ENCODE measurements at places on chromosomes 1 and 21.

DNA sequence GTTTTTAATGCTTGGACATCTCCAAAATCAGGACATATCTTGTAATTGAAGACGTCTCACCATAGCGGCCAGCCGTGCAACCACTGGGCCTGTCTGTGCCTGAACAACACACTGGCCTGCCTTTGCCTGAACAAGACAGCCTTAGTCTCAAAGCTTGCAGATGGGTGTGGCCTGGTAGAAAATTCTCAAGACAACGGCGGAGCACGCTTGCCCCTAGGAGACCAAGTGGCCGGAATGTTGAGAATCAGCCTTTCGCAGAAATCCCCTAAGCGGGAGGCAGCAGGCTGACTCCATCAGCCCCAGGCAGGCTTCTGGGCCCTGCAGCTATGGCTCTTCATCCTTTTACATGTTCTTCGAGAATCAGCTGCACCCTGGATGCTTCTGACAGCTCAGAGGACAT is 98.0 kb upstream of the C1orf174 start:
- DNase-seq: no peak

DNA sequence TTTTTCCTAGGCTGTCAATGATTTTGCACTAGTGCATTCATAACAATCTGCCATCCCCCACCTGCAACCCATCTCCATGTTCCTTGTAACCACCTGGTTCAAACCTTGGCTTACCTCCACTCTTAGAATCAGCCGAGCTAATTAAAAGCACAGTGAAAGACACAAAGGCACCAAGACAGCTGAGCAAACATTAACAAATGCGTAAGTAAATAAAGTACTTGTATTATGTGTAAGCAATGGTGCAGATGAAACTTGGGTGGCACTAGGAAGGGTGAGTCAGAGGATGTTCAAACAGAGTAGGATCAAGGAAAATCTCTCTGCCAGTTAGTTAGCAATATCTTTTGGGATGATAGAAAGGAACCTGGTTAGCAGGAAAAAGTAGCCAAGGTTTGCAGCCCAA is 5.1 kb upstream of the FOXJ3 start:
- peak; percentile 100 for DNase-seq

GRCh38 chr1:218451415-218451814 is 106.3 kb downstream of the TGFB2 start:
- DNase-seq: no peak

- no peak for DNase-seq
Observed at GRCh38 chr1:40694353-40694874, 2.9 kb downstream of the NFYC start.

GRCh38 chr1:161473348-161473747 is 31.9 kb upstream of the FCGR2A start:
- no peak for DNase-seq

GRCh38 chr21:31397939-31398338 is 53.9 kb upstream of the TIAM1 start:
- DNase-seq: no peak

- DNase-seq: peak; percentile 77
Observed at GRCh38 chr1:225871359-225872074, 10.7 kb downstream of the TMEM63A start.

GRCh38 chr1:168360151-168361021 is 79.7 kb downstream of the TBX19 start:
- DNase-seq: no peak

DNA sequence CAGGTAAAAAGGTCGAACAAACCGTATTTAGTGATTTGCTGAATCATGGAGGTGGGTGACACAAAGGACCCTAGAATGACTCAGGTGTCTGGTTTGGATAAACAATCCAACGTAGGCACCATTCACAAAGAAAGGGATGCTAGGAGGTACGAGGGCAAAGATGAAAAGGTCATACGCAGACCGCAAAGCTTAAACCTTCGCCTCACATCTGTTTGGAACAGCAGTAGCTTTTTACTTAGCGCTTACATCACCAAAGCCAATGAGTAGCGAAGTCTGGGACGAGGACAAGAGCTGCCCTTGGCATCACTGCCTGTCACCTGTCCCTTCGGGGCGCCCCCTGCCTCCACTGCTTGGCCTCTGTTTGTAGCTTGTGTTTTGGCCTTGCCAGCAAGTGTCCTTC is 350.2 kb downstream of the SMYD3 start:
- DNase-seq: no peak

DNA sequence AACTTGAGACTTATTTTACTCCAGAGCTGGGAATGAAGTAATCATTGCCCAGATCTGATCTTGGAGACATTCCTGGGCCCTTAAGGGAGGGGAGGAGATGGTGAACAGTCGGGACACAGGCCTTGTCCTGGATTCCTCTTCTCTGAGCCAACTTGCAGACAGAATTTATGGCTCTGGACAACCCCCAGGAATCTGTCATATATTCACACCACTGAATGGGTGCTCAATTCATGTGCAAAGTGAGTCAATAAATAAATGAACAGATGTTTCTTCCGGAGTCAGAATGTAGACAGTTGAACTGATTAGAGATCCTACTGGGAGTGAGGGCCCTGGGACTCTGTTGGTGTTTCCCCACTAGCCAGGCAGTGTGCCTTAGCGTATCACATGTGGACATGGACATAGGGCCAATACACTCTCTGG is 2.6 kb downstream of the TUFT1 start:
- DNase-seq: no peak

DNA sequence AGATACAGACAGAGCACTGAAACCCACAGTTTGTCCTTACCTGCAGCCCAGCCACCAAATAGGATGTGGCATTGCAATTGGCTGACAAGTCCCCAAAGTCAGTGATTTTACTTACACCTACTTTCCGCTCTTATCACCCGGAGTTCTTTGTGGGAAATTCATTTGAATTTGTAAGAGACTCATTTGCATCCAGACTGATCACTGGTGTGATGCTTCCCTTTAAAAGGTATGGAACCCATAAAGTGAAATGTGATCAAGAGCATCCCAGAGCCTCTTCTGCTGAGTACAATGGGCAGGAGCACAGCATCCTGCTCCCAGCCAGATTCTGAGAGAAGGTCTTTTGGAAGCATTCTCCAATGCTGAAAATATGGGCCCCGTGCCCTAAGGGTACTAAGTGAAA is 161.4 kb downstream of the DAB1 start:
- no peak for DNase-seq

DNA sequence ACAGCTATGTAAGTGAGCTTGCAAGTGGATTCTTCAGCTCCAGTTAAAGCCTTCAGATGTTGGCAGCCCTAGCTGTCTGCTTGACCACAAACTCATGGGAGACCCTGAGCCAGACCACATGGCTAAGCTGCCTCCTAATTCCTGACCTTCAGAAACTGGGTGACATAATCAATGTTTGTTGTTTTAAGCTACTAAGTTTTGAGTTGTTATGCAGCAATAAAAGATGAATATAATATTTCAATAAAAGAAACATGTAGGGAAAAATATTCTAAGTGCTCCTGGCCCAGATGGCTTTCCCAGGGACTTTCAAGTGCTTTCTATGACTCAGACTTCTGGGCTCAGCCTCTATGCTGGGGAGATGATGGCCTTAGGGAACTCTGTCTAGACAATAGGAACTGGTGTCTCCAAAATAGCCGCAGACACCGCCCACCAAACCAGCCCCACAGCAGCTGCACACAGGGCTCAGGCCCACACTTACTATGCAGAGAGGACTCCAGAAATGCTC is 20.3 kb upstream of the AZIN2 start:
- DNase-seq: no peak

- no peak for DNase-seq
Observed at GRCh38 chr1:202143768-202144401, 652 bp downstream of the ARL8A start.

GRCh38 chr1:179809506-179810366 is 66.6 kb downstream of the FAM163A start:
- peak; percentile 24 for DNase-seq

DNA sequence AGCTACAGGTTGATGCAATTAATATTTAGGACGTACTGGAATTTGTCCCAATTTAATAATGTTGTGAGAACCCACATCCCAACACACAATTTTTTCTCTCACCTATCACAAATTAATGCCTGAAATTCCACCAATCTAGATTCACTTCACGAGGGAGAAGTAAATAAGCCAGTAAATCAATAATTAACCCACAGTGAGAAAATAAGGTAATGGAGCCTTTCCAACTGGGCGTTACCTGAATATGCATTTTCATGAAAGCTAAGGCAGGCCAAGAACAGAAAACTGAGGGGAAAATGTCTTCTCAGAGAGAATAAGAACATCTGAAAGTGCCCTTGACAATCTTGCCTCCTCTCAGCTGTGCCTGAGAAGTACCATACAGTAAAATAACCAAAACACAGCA is 240.8 kb upstream of the NR5A2 start:
- DNase-seq: no peak

DNA sequence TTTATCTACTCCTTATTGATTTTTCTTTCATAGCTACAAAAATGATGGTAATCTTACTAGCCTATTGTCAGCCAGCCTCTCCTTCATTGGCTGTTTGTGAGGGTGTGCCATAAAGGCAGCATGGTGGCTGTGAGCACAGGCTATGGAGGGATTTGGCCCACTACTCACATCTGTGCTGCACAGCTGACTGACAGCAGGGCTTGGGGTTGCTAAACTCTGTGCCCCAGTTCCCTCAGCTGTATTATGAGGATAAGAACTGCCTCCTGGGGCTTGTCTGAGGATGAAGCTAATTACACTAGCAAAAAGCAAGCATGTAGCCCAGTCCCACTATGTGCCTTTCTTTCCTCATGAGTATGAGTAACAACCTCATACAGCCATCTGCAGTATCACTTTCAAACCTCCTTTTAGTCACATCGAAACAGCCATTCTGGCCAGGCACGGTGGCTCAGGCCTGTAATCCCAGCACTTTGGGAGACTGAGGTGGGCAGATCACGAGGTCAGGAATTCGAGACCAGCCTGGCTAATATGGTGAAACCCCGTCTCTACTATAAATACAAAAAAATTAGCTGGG is 66.2 kb downstream of the COQ8A start:
- DNase-seq: no peak

DNA sequence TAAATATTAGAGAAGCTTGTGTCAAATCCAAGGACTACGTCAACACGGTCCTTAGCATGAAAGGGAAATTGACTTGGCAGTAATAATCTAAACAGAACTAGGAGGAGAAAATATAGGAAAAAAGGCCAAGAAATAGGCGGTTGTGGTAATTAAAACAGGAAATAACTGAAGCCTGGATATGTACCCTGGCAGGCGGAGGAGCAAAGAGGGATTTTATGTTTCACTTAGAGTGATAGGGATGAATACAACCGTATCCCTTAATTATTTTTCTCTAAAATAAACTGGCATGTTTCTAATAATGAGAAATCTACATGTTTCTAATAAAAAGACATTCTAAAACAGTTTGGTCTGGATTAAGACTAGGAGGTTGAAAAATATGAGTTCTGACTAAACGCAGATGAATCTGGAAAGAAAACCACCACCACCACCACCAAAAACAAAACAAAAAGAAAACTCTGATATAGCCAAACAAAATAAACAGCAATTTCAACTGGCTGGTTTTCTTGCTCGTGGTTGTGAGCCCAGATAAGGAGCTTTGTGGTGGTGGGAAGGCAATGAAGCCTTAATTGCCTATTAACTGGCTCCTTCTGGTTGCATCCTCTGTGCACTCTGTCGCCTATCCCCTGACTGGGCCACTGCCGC is 334.2 kb upstream of the SNX7 start:
- no peak for DNase-seq

DNA sequence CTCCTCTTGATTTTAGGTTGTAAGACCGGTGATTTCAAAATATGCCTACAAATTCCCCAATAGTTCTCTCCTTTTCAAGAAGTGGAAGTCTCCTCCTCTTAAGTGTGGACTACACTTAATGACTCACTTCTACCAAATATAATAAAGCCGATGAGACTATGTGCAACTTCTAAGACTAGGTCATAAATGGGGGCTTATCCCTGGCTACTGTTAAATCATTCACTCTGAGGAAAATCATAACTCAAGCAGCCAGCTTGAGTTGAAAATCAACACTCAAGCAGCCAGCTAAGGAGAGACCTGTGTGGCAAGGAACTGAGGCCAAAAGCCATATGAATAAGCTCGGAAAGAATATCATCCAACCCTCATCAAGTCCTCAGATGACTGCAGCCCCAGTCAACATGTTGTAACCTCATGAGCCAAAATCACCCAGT is 49.6 kb upstream of the PSMG1 start:
- no peak for DNase-seq

- no peak for DNase-seq
Observed at GRCh38 chr21:37587635-37588177, 221.1 kb downstream of the DYRK1A start.

DNA sequence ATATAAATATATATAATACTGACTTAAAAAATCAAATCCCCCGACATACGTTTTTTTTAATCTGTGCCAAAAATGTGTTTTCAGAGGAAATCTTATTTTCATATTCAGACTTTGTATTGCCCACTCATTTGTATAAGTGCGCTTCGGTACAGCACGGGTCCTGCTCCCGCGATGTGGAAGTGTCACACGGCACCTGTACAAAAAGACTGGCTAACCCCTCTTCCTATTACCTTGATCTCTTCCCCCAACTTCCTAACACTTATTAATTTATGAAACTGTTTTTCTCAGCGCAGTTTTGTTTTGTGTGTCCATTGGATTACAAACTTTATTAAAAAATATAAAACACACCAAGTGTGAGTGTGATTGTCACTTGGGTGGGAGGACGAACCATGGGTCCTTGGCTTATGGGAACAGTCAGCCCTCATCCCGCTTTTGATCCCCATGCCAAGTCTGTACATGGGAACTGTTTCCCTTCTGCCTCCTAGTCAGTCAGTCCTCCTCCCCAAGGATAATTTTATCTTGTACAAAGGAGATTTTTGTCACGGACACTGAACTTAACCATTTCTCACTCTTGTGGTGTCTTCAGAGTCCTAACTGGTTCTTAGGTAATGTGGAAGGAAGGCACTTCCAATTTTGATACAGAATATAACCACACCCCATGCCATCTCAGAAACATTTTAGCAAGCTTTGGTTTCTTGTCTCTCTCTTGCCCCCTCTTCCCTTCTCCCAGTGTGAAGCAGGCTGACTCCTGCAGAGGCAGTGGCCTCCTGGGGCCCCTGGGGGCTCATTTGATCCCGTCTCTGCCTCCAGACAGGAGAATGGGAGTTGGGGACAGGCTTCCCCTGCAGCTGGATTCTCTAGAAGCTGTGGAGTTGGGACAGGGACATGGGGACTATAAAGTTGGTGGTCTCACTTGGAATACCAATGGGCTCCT is 35.5 kb downstream of the ZBTB17 start:
- DNase-seq: no peak

DNA sequence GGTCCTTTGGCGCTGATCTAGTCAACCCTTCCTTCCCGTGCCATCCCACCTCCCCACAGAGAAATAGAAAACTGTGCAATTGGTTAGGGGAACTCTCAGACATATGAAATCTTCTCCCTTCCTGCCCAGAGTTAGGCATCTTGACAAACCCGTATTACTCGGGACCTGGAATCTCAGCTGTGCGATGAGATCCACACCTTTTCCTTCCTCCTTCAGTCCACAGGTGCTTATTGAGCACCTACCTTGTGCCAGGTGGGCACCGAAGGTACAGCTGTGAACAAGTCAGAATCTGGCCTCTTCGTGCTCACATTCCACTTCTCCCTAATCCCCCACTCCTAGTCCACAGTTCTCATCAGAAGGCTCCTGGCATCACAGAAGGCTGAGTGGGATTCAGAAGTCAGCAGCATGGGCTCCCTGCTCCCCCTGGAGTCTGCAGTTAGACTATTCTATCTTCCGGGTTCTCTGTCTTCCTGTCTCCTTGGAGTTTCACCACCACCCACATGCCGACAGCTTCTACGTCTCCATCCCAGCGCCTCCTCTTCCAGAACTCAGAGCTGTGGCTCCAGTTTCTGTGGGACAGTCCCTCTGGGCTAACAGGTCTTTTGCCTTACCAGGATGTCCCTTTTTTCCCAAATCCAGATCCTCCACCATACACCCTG is 23.0 kb downstream of the KNCN start:
- no peak for DNase-seq
